ENCODE measurements at places on chromosomes 1 and 21.

DNA sequence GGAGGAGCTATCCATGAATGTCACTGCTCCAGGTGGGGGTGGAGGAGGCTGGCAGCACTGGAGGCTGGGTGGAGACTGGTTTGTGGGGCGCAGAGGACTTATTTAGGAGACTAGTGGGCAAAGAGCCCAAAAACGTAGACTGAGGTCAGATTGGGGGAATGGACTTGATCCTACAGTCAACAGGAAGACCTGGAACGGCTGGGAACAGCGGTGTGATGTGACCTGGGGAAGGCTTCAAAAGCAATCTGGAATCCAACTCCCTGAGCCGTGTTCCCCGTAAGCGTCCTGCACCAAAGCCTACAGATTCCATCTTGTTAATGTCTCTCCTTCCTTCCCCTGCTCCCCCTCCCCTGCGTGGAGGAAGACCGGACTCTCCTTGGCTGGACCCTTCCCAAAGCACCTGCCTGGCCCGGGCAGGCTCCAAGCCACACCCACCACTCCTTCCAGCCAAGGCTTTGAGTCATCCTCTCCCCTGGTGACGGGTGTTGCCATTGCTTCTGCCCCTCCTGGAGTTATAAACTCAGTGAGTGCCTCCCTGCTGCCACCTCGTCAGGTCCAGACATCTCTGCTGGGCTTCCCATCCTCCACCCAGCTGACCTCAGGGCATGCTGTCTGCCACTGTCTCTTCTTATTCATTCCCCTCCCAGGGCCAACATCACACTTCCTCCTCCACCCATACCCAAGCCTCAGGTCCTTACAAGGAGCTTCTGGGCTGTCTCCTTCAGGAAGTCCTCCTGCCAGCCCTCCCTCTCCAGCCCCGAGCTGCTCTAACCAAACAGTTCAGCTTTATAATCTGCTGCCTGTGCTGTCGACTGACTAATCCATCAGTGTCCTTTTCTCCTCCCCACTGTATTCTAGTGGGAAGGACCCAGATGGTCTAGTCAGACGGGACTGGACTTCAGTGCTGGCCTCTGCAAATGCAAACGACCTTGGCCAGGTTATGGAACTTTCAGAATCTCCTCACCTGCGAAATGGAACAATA is 1.6 kb upstream of the CLSTN1 start:
- no peaks in the 10 kb centered on the region for H3K36me3 ChIP-seq
- H3K4me3 ChIP-seq, result no peak overlapping the region
- DNase-seq, result no peak
- no peaks in the 10 kb centered on the region for H3K27me3 ChIP-seq

DNA sequence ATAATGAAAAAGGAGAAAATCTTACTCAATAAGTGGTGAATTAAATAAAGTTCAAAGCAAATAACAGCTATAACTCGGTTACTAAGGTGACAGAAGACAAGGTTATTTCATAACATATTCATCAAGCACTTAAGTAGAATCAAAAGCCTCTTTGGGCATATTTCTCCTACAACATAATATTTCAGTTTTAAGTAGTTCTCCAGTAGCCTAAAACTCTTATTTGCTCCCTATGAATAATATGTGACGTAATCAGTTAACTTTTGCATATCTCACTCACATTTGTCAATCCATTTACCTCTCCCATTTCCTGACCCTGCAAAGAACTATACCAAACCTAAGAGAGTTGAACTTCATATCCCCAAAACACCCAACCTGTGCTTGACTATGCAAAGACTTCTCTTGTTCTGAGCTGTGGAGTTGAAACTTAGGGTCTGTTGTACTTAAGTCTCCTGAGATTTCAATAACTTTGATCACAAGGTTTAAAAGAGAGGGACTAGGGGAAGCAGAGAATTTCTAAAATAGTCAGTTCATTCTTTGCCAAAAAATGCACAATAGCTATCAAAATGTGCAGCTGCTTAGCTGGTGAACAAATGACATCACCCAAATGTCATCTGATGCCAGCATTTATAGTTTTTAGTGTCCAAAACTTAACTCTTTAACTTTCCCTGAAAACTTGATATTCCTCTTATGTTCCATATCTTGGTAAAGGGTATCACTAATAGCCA is 37.2 kb downstream of the TTLL7 start:
- H3K4me3 ChIP-seq, result no peak overlapping the region
- no peak overlapping the region for H3K27ac ChIP-seq
- H3K4me1 ChIP-seq, result no peaks in the 10 kb centered on the region
- no peaks in the 10 kb centered on the region for H3K36me3 ChIP-seq

DNA sequence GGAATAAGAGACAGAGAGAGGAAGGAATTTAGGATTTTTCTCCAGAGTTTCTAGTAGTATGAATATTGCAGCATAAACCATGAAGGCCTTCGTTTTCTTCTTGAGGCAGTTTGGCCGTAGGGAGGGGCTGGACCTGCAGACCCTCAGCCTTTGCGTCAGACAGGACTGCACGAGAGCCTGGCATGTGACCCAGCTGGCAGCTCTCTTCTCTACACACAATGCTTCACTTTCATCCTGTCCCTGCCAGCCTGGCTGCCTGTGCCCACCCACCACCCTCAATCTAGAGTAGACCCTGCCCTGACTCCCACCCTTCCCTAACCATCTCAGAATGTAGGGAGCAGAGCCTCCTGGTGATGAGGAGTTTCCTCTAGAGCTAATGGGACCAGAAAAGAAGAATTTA is 1.6 kb downstream of the CA14 start:
- H3K36me3 ChIP-seq, result no peaks in the 10 kb centered on the region
- no peaks in the 10 kb centered on the region for H3K27me3 ChIP-seq
- DNase-seq, result no peak

DNA sequence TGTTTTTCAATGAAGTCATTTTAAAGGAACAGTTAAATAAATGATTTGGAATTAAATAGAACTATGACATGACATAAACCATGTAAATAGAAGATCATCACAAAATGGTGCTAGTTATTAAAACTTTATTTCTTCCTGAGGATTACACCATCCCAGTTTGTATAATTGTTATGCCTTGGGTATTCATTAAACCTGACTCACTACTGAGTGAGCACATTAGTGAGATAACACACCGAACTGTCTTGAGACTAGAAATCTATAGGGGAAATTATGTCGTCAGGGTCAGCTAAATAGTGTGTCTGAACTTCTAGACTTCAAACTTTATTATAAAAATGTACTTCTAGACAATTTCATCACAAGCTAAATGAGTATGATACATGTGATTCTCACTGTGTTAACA is 189.4 kb downstream of the NCAM2 start:
- H3K27me3 ChIP-seq, result no peaks in the 10 kb centered on the region
- no peaks in the 10 kb centered on the region for H3K4me1 ChIP-seq
- H3K4me3 ChIP-seq, result no peak overlapping the region
- no peak for DNase-seq

DNA sequence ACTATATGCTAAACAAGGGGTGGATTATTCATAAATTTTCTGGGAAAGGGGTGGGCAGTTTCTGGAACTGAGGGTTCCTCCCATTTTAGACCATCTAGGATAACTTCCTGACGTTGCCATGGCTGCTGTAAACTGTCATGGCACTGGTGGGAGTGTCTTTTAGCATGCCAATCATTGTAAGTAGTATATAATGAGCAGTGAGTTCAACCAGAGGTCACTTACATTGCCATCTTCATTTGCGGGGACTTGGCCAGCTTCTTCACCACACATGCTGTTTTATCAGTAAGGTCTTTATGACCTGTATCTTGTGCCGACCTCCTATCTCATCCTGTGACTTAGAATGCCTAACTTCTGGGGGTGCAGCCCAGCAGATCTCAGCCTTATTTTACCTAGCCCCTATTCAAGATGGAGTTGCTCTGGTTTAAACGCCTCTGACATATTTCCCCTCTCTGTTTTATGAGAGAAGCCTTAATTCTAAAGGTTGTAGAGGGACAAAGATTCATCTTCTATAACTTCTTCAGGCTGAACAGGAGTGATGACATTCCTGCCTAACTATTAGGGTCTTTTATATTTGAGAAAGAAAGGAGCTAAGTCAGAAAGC is 60.4 kb downstream of the DIP2A start:
- H3K27me3 ChIP-seq, result no peaks in the 10 kb centered on the region
- H3K27ac ChIP-seq, result no peak overlapping the region
- peaks cover 16% of the 10 kb centered on the region for H3K4me1 ChIP-seq
- DNase-seq, result no peak
- no peaks in the 10 kb centered on the region for H3K36me3 ChIP-seq

- H3K36me3 ChIP-seq, result no peaks in the 10 kb centered on the region
- no peak for DNase-seq
- no peaks in the 10 kb centered on the region for H3K27me3 ChIP-seq
- H3K4me3 ChIP-seq, result no peak overlapping the region
Measured at GRCh38 chr1:28864695-28865094, 49.7 kb upstream of the EPB41 start.

DNA sequence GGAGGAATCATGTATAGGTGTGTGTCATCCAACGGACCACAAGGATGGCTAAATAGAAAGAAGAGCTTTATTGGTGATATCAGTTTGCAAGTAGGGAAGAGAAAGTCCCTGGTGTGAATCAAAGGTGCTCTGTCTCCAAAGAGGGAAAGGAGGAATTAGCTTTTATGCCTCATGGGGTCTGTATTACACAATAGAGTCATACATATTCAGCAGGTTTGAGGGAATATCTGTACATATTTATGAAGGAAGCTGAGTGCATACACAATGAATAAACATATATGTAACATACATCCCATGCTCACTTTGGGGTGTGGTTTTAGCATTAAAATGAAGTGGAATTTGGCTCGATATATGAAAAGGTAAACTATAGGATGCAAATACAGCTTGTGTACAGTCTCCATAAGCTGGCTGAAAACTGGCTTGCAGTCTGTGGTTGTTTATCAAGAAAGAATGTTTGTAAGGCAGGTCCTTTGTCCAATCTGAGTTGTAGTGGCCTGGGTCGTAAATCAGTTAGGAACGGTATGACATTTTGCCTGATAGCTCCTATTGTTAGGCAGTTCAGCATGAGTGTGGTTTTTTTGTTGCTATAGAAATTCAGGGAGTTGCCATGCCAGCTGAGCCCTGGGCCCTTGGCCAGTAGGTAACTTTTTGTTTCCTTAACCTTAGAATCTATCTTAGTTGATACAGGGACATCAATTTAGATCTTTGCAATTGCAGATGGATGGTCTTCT is 198.0 kb upstream of the ZP4 start:
- H3K27me3 ChIP-seq, result peaks cover 2% of the 10 kb centered on the region
- H3K27ac ChIP-seq, result no peak overlapping the region
- no peaks in the 10 kb centered on the region for H3K36me3 ChIP-seq
- no peak for DNase-seq

DNA sequence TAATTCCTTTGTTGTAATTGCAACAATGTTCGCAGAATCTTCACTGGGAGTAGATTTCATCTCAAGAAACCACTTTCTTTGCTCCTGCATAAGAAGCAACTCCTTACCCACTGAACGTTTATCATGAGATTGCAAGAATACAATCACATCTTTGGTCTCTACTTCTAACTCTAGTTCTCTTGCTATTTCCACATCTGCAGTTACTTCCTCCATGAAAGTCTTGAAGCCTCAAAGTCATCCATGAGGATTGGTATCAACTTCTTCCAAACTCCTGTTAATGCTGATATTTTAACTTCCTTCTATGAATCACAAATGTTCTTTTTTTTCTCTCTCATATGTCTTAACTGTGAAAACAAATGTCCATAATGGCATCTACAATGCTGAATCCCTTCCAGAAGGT is 118.6 kb upstream of the RAB4A start:
- H3K4me3 ChIP-seq, result no peak overlapping the region
- no peaks in the 10 kb centered on the region for H3K27me3 ChIP-seq
- no peak overlapping the region for H3K27ac ChIP-seq

DNA sequence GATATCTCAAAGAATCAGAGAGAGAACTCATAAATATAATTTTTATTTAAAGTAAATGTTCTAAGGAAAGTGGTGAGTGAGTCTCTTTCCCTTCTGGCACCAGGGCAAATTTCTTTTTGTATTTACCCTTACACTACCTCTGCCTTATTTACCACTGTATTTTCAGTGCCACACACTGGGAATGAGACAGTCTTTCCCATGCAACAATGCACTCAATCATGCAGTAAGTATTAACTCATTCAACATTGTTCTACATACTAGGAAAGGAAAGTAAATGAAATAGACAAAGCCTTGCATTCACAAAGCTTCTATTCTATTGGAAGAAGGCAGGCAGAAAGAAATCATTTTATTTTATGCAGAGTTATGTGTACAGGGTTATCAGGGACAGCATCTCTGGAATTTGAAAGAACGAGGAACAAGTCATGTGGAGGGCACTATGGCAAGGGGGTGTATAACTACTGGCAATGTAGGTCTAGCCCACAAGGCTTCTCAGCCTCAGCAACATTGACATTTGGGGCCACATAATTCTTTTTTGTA is 129.8 kb upstream of the PRDX6 start:
- H3K36me3 ChIP-seq, result no peaks in the 10 kb centered on the region
- peaks cover 2% of the 10 kb centered on the region for H3K4me1 ChIP-seq
- H3K27ac ChIP-seq, result no peak overlapping the region
- H3K27me3 ChIP-seq, result no peaks in the 10 kb centered on the region

- DNase-seq, result no peak
- H3K4me1 ChIP-seq, result no peaks in the 10 kb centered on the region
- no peak overlapping the region for H3K27ac ChIP-seq
- H3K27me3 ChIP-seq, result no peaks in the 10 kb centered on the region
- no peaks in the 10 kb centered on the region for H3K36me3 ChIP-seq
Measured at GRCh38 chr1:171898941-171899340, 57.6 kb downstream of the DNM3 start.

DNA sequence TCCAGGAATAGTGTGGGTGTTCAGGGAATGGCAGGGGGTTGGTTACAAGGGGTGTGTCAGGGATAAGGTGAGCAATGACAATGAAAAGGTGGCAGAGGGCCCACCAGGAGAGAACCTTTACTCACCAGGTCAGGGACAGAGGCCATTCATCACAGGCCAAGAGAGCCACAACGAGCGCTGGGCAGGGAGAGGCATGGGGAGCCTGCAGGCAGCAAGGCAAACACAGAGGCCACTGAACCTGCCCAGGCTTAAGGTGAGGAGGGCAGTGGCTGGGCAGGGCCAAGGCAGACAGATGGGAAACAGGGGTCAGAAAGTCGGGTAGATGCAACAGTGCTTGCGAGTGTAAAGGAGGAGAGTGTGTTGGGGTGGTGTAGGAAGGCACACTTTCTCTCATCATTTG is 28.3 kb upstream of the MYBPHL start:
- no peak for DNase-seq
- H3K27ac ChIP-seq, result no peak overlapping the region
- no peaks in the 10 kb centered on the region for H3K27me3 ChIP-seq
- no peak overlapping the region for H3K4me3 ChIP-seq

Data from liver (tissue), 10 donors.